Activated naive CD8-positive, alpha-beta T cell treated with anti-CD3 and anti-CD28 coated beads, Interleukin-2, amount 10 ng/mL, durations not matched to agents 7 days and 5 days (primary cell): ENCODE measurements at places on chromosomes 5 and 9. TPM values are rescaled to one million over a fixed set of nuclear protein-coding genes. Genes with fewer than 3 reads are reported as not detected.

GRCh38 chr9:8374471-8374870 lies 574.9 kb upstream of the DMAC1 start:
- no peaks in the 10 kb centered on the region for H3K27me3 ChIP-seq
- H3K4me3 ChIP-seq = no peak overlapping the region
- DNase-seq = no peak

GRCh38 chr5:590346-590745 lies 21.8 kb upstream of the CEP72 start:
- H3K27me3 ChIP-seq = peaks cover 30% of the 10 kb centered on the region
- no peak overlapping the region for H3K4me3 ChIP-seq
- H3K4me1 ChIP-seq = peaks cover 4% of the 10 kb centered on the region
- DNase-seq = no peak

The LCN15 gene
- total RNA-seq = not detected

DNA sequence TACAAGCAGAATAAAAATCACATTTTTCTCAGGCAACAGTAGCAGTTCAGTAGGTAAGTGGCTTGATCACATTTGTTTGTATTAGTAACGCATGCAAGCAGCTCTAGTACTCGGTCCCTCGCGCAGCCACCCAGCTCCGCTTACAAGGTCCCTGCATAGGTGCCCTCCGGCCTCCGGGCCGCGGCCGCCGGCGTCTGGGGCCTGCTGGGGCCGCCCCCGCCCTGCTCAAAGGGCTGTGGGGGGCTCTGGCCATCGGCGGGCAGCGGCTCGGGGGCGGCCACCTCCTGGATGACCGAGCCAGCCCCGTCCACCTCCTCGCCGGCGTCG lies 50.2 kb upstream of the UBAC1 start:
- no peak overlapping the region for H3K4me3 ChIP-seq
- no peaks in the 10 kb centered on the region for H3K27me3 ChIP-seq
- no peaks in the 10 kb centered on the region for H3K36me3 ChIP-seq
- DNase-seq = no peak
- no peak overlapping the region for H3K27ac ChIP-seq
- no peaks in the 10 kb centered on the region for H3K4me1 ChIP-seq

- peaks cover 36% of the 10 kb centered on the region for H3K4me1 ChIP-seq
- H3K36me3 ChIP-seq = peaks cover 7% of the 10 kb centered on the region
- H3K27me3 ChIP-seq = no peaks in the 10 kb centered on the region
- DNase-seq = peak; percentile 51
- peak overlapping the region; percentile 90 for H3K27ac ChIP-seq
These were observed 11.2 kb upstream of the CXXC5 start for GRCh38 chr5:139636975-139637408.

GRCh38 chr5:115736004-115736689 lies 80.3 kb downstream of the CDO1 start:
- H3K4me1 ChIP-seq = no peaks in the 10 kb centered on the region
- DNase-seq = no peak
- peaks cover 47% of the 10 kb centered on the region for H3K27me3 ChIP-seq
- H3K36me3 ChIP-seq = no peaks in the 10 kb centered on the region
- H3K4me3 ChIP-seq = no peak overlapping the region

The SUSD1 gene
- 8.7 TPM for total RNA-seq

The CDC20B gene
- 0.28 TPM for total RNA-seq

GRCh38 chr9:115022760-115023434 lies 92.5 kb upstream of the TNFSF8 start:
- H3K4me3 ChIP-seq = no peak overlapping the region
- peaks cover 6% of the 10 kb centered on the region for H3K27me3 ChIP-seq
- H3K4me1 ChIP-seq = peaks cover 12% of the 10 kb centered on the region
- DNase-seq = no peak

GRCh38 chr5:61416010-61416409 lies 84.0 kb downstream of the ZSWIM6 start:
- no peak overlapping the region for H3K4me3 ChIP-seq
- no peaks in the 10 kb centered on the region for H3K4me1 ChIP-seq
- H3K36me3 ChIP-seq = no peaks in the 10 kb centered on the region
- no peak overlapping the region for H3K27ac ChIP-seq
- H3K27me3 ChIP-seq = no peaks in the 10 kb centered on the region

The CCDC171 gene
- total RNA-seq = 1.7 TPM

The PCSK1 gene
- not detected for total RNA-seq

GRCh38 chr5:79436224-79436623 lies 77.7 kb downstream of the HOMER1 start:
- H3K27ac ChIP-seq = no peak overlapping the region
- H3K4me1 ChIP-seq = no peaks in the 10 kb centered on the region
- H3K4me3 ChIP-seq = no peak overlapping the region
- no peaks in the 10 kb centered on the region for H3K27me3 ChIP-seq

The EIF4E1B gene
- not detected for total RNA-seq

DNA sequence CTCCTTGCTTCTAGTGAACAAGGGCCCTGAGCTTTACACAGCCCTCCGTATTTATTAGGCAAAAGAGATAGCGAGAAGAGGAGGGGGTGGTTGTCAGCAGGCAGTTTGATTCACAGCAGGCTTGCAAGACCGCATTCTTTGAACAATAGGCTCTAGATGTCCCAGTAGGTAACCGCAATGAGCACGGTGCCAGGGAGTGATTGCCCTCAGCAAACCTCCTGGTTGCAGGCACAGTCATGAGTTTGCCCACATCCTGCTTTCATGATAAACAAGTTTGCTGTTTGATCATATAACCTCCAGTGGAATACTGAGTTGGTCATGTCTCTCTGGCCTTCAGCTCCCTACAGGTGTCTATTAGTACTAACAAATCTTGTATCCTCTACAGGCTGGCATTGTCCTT lies 66.1 kb downstream of the CACNA1B start:
- peaks cover 4% of the 10 kb centered on the region for H3K27me3 ChIP-seq
- no peak overlapping the region for H3K27ac ChIP-seq
- no peak overlapping the region for H3K4me3 ChIP-seq
- H3K4me1 ChIP-seq = no peaks in the 10 kb centered on the region

The ORM2 gene
- total RNA-seq = not detected

The PCDHGB4 gene
- not detected for total RNA-seq

The WDR5 gene
- 37.6 TPM for total RNA-seq

DNA sequence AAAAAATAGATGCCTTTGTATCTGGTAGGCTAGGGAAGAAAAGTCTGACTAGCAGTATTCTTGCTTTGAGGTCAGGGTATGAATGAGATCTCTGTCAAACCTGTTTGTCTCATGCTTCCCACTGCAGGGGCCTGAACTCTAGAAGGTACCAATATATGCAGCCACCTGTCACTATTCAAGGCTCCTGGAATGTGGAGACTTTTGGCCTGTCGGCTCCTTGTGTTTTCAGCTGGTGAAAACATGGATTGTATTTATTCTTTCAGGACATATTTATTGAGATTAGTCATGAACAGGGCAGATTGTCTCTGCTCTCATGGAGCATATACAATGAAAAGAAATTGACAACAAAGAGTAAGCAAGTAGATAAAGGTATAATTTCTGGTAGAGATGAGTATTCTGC lies 255.8 kb downstream of the ARHGAP26 start:
- peaks cover 17% of the 10 kb centered on the region for H3K36me3 ChIP-seq
- H3K27ac ChIP-seq = peak overlapping the region; percentile 15
- H3K4me3 ChIP-seq = no peak overlapping the region

The IFNA7 gene
- not detected for total RNA-seq

GRCh38 chr5:128591598-128592455 lies 53.8 kb upstream of the FBN2 start:
- H3K4me1 ChIP-seq = no peaks in the 10 kb centered on the region
- H3K36me3 ChIP-seq = no peaks in the 10 kb centered on the region
- H3K27me3 ChIP-seq = no peaks in the 10 kb centered on the region
- DNase-seq = no peak

GRCh38 chr5:139386050-139386438 lies 2.9 kb upstream of the SLC23A1 start:
- peaks cover 6% of the 10 kb centered on the region for H3K36me3 ChIP-seq
- peak overlapping the region; percentile 94 for H3K27ac ChIP-seq
- no peak for DNase-seq
- H3K27me3 ChIP-seq = no peaks in the 10 kb centered on the region

The ELAVL2 gene
- not detected for total RNA-seq

DNA sequence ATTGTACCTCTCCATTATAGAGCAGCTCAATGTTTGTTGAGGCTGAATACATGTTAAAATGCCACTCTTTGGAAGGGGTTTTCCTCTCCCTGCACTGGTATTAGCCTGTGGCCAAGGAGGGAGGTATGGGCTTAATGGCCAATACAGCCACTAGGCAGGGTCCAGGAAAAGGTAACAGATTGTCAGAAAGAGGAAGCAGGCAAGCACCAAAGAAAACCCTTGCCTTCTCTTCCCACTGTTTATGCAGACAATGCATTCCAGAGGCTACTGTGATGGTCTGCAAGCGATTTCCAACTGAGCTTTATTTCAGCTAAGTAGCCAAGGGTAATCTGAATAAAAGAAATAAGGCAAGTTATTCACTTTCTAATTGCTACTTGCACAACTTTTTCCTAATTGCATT lies 95.3 kb upstream of the SLC27A6 start:
- H3K27ac ChIP-seq = no peak overlapping the region
- DNase-seq = no peak
- H3K27me3 ChIP-seq = peaks cover 2% of the 10 kb centered on the region
- H3K4me1 ChIP-seq = no peaks in the 10 kb centered on the region
- no peak overlapping the region for H3K4me3 ChIP-seq

- no peak overlapping the region for H3K27ac ChIP-seq
- no peaks in the 10 kb centered on the region for H3K27me3 ChIP-seq
- no peak overlapping the region for H3K4me3 ChIP-seq
- DNase-seq = no peak
- peaks cover 12% of the 10 kb centered on the region for H3K4me1 ChIP-seq
These were observed 76.6 kb downstream of the RICTOR start for GRCh38 chr5:38997591-38997990.

DNA sequence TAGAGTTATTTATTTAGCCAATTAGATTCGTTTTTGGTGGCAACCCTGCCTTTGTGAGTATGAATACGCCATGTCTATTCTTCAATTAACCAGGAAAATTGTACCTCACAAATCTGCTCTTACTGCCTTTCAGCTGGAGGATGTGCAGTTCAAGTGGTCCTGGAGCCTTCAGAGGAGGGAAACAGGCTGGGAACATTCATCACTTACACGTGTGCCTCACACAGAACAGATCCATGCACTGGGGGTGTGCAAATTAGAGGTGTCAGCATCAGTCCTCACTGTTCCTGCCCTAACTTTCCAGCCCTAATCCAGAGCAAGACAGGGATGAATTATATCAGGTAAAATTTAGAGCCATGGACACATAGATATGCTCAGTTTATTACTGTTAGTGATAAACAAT lies 65.4 kb downstream of the SEMA5A start:
- no peaks in the 10 kb centered on the region for H3K36me3 ChIP-seq
- no peaks in the 10 kb centered on the region for H3K4me1 ChIP-seq
- H3K4me3 ChIP-seq = no peak overlapping the region
- H3K27me3 ChIP-seq = no peaks in the 10 kb centered on the region
- DNase-seq = no peak

The ZCCHC9 gene
- total RNA-seq = 31.8 TPM

DNA sequence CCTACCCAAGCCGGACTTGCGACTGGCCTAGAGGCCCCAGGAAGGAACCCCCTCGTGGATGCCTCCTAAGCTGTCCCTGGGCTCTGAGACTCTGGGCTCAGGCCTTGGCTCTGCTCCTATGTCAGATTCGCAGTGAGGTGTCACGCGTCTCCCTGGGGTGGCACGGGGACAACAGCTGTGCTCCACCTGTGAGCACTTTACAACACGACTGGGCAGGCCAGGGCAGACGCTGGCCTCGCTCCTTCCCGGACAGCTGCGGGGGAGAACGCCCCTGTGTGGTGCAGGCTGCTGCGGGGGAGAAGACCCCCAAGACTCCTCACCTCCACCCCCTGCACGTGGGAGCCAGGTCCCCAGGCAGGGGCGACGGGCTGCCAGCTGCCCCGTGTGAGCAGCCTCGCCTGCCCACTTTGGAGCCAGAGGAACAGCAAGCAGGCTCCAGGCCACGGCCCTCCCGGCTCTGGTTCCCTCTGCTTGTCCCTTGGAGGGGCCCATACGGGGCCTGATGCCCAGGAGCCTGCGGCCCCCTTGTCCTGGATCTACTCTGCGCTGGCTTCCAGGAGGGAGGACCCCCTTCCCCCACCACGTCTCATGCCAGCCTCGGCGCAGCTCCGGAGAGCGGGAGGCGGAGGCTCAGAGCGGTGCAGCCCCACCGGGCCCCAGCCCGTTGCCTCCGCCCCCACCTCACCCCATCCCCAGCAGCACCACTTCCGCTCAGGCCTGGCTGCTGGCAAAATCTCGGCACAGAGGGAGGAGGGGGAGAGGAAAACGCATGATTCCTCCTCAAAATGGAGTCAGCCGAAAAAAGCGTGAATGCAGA lies 36.0 kb downstream of the SARDH start:
- H3K4me3 ChIP-seq = peak overlapping the region; percentile 75
- peak; percentile 70 for DNase-seq
- H3K4me1 ChIP-seq = peaks cover 21% of the 10 kb centered on the region
- H3K36me3 ChIP-seq = peaks cover 1% of the 10 kb centered on the region
- peak overlapping the region; percentile 87 for H3K27ac ChIP-seq

GRCh38 chr9:110426052-110426709 lies 88.5 kb upstream of the TXNDC8 start:
- no peak for DNase-seq
- H3K27ac ChIP-seq = no peak overlapping the region
- no peaks in the 10 kb centered on the region for H3K36me3 ChIP-seq
- no peak overlapping the region for H3K4me3 ChIP-seq
- no peaks in the 10 kb centered on the region for H3K27me3 ChIP-seq
- H3K4me1 ChIP-seq = no peaks in the 10 kb centered on the region

The IL4 gene
- total RNA-seq = 1.8 TPM

DNA sequence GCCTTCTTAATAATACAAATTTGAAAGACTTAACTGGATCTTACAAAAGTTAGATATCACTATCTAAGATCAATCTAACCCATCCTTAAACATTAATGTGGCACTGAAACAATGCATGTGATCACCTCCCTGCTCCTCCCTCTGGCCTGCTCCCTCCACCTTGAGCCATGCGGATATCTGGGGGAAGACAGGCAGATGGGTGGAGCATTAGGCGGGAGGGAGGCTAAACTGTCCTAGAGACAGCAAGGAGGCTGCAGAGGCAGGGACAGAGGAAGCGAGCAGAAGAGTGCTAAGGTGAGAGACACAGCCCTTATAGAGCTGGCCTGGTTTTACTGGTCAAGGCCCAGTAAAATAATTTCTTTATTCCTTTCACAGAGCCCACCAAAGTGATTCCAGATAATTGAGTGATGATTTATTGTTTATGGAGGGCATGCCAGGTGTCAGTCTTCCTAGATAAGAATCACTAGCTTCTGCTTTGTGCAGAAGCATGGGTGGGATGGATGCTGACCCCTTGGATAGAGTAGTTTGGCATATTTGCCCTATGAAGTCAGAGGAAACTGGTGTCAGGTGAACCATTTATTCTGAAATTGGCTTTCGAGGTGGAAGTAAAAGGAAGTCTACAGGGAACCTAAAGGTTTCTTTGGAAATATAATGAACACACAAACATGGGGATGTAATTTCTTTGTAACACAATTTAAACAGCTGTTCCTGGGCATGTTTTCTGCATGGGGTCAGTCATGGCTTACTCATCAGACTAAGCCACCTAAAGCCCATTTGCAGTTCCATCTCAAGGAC lies 188.3 kb downstream of the GNAQ start:
- H3K27me3 ChIP-seq = no peaks in the 10 kb centered on the region
- H3K27ac ChIP-seq = no peak overlapping the region
- no peak for DNase-seq
- H3K4me3 ChIP-seq = no peak overlapping the region

The IL6ST gene
- 48.9 TPM for total RNA-seq

GRCh38 chr5:96054311-96055030 lies 92.8 kb upstream of the ELL2 start:
- H3K4me3 ChIP-seq = no peak overlapping the region
- no peaks in the 10 kb centered on the region for H3K4me1 ChIP-seq
- DNase-seq = no peak

GRCh38 chr5:13749766-13750165 lies 194.7 kb downstream of the DNAH5 start:
- H3K27ac ChIP-seq = no peak overlapping the region
- H3K27me3 ChIP-seq = no peaks in the 10 kb centered on the region
- no peak overlapping the region for H3K4me3 ChIP-seq
- H3K36me3 ChIP-seq = no peaks in the 10 kb centered on the region
- DNase-seq = no peak
